ENCODE measurements at places on chromosomes 16 and 17.

DNA sequence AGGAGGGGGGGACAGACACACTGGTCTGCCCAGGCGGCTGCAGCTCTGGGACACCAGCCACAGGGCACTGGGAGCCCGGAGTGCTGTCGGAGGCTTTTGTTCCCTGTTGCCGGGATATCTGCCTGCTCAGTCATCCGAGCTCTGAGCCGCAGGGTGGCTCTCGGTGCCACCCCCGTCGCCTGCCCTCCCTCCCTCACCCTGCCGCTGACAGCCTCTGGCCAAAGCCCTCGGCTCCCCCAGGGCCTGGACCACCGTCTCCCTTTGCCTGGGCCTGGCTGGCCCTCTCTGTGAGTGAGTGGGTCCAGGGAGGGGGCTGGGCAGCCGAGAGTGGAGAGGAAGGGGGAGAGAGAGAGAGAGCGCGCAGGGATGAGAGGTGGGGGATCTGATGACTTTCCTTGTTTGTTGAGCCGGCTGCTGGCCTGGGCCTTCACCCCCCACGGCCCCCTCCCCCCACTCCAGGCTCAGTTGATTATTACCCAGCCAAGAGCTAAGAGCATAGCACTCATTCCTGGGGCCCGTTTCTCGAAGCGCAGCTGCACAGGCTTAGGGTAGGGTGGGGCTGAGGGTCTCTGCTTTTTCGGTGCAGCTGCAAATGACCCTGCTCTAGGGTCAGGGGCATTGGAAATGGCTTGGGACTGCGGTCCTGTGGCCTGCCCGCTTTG, 2.7 kb downstream of the FOXJ1 start:
- DNase-seq = no peak

DNA sequence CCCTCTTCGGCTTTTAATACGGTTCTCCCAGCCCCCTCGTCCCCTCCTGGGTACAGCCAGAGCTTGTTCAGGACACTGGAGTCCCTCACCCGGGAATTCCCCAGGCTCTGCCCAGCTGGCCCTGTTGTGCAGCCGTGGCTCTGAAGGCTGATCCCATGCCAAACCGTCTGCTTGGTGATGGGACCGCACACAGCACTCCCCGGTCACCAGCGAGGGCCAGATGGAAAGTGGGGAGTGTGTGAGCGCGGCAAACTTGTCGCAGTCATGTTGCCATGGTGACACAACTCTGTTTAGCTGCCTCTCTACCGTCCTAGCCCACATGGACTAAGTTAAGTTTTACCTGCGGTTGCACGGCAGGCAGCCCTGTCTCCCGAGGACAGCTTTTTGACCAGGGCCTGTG, 107.9 kb downstream of the RAP1GAP2 start:
- DNase-seq = no peak

DNA sequence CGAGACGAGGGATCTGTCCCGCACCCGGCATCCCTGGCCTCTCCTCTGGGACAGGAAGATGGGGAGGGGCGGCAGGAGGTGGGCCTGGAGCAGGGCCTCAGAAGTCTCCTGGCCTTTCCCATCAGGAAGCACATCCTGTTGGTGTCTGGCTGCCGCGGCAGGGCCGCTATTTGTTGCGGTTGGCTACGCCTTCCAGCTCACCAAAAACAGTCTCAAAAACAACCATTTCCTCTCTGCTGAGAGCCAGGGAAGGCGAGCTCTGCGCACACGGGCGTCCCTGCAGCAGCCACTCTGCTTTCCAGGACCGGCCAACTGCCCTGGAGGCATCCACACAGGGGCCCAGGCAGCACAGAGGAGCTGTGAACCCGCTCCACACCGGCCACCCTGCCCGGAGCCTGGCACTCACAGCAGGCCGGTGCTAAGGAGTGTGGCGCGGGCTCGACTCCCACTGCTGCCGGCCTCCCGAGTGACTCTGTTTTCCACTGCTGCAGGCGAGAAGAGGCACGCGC, at the start of gene TMEM204:
TSS of gene TMEM204 (plus strand) at position 224 of the 509 bp plus-strand sequence. CDS start 610 bp downstream, outside the sequence.
- DNase-seq = peak; percentile 51

DNA sequence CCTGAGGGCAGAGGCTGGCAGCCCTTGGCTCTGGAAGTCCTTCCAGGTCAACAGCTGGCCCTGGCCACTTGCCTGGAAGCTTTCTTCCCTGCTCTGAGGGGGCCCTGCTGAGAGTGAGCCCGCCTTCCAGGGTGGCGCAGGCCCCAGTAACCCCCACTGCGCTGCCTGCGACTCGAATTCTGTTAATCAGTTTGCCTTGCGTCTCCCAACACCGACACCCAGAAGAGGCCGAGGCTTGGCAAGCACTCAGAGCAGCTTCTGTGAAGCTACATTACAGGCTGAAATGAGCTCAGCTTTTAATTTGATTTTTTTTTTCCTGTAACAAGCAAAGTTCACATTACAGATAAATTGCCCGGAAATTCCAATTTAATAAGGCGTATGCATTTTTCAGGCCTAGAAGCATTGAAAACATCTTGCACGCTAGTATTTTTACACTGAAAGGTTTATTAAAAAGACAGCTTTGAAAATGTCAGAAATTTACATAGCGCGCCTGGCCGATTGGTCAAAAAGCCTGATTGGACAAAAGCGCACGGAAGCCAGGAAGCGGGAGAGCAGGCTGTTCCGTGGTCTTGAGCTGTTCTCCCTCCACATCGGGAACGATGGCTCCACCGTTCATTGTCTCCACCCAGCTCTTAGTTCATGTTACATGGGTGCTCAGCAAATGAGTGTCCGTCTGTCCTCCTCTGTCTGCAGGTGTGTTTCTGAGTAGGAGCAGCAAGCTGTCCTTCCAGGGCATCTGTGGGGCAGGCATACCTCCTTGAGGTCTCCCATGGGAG, 65.5 kb upstream of the HSBP1 start:
- DNase-seq = no peak

DNA sequence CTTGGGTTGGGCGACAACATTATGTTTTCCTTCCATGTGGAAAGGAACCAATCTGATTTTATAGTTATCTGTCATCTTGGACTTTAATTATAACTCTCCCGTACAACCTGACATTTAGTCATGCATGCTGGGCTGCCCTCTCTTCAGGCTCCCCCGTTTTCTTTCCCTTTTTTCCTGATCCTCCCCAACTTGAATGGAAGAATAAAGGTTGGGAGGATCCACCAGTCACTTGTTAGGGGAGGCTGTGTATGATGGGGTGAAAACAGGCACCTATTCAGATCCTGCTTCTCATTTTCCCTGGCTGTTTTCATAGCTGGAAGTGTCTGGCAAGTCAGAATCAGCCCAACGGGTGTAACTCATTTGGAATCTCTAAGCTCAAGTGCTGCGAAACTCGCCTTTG, 267.2 kb upstream of the SALL1 start:
- no peak for DNase-seq

GRCh38 chr16:9212621-9213020, 121.2 kb downstream of the HAPSTR1 start:
- DNase-seq = no peak

DNA sequence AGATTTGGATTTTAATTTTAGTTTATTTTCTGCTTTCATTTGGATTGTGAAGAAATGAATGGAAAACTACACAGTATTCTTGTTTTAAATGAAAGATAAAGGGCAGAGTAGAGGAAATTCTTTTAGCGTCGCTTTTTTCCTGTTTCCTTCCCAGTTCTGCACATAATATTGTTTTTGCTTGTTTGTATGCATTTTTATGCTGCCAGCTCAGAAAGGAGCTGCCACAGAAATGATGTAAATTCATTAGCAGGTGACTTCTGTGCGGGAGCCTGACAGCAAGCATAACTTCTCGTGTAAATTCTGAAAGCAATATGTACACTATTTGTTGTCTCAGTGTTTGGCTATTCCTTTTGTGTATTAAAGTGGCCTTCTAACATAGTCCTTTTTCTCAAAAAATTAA, 234.6 kb downstream of the PHKB start:
- DNase-seq = no peak

DNA sequence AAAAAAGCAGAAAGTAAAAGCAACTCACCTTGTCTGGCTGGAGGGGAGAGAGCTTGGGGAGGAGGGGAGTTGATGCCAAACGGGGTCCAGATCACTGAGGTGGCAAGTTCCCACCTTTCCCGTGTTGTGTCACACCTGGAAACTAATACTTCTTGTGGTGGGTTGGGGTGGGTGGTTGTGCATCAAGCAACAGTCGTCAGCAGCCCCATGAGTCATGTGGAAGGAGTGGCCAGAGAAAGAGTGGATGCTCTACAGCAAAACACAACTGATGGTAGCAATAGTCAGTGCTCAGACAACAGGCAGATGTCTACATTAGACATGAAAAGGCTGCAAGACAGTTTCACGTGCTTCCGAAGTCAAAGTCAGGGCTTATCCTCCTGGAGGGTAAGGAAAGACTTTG, 35.4 kb downstream of the ARSG start:
- no peak for DNase-seq

- no peak for DNase-seq
Measured at GRCh38 chr16:9840761-9841665, 341.2 kb downstream of the GRIN2A start.

DNA sequence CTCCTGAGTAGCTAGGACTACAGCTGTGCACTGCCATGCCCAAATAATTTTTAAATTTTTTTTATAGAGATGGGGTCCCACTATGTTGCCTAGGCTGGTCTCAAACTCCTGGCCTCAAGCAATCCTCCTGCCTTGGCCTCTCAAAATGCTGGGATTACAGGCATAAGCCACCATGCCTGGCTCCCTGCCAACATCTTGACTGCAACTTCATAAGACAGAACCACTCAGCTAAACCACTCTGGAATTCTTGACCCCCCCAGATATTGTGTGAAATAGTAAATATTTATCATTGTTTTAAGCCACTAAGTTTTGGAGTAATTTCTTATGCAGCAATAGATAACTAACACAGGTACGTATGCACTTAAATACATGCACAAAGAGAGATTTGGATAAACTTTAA, 26.0 kb downstream of the DYNLL2 start:
- no peak for DNase-seq
